Right renal cortex interstitium (tissue), 3 donors: ENCODE measurements at places on chromosomes 4 and X.
A peak's percentile ranks its signal among the peaks of the same experiment; 100 is the strongest.

DNA sequence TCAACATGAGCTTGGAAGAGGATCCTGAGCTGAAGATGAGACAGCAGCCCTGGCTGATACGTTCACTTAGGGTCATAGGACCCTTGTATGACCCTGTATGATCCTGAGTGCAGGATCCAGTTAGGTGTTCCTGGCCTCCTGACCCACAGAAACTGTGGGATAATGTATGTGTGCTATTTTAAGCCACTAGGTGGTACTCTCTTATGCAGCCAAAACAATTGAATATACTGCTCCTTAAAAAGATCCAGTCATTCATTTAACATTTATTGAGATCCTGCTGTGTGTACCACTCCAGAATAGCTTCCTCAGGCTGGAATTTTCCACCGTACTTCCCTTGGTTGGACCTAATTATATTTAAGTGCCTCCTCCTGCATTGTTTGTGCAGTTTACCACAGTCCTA is 167.1 kb downstream of the AMELX start:
- no peak for DNase-seq

DNA sequence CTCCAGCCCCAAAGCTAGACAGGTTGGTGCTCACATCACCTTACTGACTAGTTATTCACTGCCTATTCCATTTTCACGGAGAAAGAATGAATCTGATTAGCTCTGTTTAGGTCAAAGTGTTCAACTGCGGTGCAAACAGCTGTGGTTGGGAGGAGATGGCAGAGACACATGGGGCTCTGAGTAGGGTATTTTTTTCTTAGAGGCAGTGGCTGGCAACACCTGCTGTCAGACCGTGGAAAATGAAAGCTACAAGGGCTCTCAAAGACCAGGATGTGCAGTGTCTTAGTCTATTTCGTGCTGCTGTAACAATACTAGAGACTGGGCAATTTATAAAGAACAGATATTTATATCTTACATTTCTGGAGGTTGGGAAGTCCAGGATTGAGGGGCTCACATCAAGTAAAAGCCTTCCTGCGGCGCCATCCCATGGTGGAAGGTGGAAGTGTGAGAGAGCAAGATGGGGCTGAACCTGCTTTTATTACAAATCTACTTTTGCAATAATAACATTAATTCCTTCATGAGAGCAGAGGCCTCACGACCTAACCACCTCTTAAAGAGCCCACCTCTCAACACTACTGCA is 10.6 kb downstream of the NYX start:
- no peak for DNase-seq

- no peak for DNase-seq
Observed at GRCh38 chr4:11149612-11150259, 279.0 kb downstream of the HS3ST1 start.

GRCh38 chrX:72714478-72714916 is 391 bp upstream of the PHKA1 start:
- no peak for DNase-seq

DNA sequence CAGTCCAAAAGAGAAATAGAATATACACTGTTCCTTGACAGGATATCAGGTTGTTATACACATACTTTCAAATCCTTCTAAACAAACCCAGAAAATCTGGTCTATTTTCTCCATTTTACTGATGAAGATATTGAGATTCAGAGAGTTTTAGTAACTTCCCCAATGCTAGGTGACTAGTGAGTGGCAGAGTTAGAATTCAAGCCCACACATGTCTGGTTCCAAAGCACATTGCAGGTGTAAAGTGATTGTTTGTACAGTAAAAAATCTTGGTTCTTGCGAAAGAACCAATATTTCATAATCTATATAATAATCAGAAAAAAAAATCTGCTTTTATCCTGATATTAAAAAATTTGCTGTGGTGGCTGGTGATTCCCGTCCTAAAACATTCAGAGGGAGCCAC is 39.5 kb upstream of the EMCN start:
- no peak for DNase-seq

GRCh38 chrX:110226931-110227330 is 91.0 kb downstream of the AMMECR1 start:
- DNase-seq: no peak

- DNase-seq: no peak
Observed at GRCh38 chr4:141036786-141037185, 96.5 kb downstream of the RNF150 start.

DNA sequence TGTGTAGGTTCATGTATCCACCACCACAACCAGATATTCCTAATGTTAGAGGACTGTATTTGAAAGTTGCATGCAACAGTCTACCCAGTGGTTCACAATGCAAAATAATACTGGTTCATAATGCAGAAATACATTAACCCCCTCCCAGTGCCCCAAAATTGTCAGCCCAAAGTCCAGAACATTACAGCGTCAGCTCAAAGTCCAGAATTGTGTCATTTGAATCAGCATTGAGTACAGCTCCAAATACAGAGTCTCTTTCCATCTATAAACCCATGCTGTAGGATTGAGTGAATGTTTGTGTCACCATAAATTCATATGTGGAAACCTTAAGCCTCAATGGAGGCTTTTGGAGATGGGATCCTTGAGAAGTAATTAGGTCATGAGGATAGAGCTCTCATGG is 54.0 kb downstream of the MCUB start:
- no peak for DNase-seq

DNA sequence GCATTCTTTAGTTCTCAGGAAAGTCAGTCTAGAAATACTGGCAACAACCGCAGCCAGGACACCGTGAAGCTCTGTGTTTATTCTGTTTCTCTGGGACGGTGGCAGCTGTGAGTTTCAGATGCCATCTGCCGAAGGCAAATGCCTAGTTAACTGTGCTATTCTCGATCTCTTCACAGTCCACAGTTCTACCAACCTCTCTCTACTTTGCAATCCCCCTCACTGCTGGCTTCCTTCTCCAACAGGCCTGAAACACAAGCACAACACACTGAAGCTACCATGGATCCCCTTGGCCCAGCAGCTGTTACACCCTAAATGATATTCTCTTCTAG is 118.8 kb downstream of the ZNF827 start:
- DNase-seq: no peak

GRCh38 chrX:77510007-77510406 is 62.8 kb downstream of the FGF16 start:
- no peak for DNase-seq

DNA sequence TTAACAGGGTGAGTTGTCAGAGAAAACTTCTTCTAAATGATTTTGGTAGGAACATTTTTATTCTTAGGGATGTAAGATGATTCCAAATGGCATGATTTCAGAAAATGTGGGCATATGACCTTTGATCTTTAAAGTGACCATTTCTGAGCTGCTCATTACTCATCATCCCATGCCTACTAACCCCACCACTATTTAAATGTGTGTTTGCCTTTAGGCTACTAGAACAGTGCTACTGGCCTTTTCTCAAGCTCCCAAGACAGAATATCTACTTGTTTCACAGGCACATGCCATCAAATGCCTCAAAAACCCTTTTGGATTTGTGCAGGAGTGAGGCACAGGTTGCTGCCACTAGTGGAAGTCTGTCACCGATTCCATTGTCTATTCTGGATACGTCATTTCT is 428.2 kb downstream of the ADAM29 start:
- no peak for DNase-seq

GRCh38 chrX:106875151-106875550 is 28.0 kb downstream of the RIPPLY1 start:
- DNase-seq: no peak

- peak; percentile 78 for DNase-seq
Observed at GRCh38 chr4:184343502-184344177, 126.0 kb upstream of the ENPP6 start.

DNA sequence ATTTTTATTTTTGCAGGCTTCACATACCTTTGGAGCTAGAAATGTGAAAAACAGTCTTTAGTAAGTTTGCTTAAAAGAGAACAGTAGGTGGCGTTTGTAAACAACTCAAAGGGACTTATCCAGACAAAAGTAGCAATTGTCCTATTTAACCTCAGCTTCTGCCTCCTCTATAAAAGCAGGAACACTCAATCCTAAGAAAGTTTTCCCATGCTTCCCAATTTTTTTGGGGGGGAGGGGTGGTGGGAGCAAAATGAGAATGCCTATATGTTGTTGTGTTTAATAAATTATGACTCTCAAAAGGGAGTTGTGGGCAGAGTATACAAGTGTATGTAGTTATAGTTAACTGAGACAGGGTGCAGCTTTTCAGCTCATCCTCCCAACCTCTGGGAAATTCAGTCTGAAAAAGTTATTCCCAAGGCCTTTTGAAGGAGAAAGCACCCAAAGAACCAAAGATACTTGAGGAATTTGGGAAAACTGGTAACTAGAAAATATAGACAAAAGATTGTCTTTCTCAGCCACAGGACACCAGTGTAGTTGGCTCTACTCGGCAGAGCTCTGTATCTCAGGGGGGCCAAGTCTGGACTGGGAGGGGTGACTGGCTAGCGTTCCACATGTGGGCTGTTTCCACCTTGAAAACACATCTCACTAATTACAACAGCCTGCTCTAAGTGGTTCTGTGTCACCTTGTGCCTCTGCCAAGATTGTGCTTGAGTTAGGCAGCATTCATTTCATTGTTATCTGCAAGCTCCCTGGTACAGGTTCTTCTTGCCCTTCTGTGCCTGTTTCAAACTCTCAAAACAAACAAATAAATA is 2.8 kb downstream of the SFRP2 start:
- no peak for DNase-seq

DNA sequence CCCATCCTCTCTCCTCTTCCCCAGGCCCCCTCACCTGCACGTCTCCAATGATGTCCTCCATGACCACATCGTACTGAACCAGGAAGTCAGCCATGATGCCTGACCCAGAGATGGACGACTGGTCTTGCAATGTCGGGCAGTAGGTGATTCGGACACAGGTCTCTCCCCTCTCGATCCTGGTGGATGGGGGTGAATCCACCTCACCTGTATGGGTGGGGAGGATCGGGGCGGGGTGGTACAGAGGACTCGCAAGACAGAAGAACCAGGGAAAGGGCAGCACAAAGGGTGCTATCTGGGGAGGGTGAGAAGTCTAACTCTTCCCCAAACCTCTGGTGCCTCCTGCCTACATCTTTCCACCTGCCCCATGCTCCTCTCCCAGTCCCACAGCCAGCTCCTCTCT is 9.6 kb downstream of the ITIH6 start:
- DNase-seq: no peak

GRCh38 chr4:17512973-17513665 is 1.2 kb upstream of the QDPR start:
- no peak for DNase-seq

DNA sequence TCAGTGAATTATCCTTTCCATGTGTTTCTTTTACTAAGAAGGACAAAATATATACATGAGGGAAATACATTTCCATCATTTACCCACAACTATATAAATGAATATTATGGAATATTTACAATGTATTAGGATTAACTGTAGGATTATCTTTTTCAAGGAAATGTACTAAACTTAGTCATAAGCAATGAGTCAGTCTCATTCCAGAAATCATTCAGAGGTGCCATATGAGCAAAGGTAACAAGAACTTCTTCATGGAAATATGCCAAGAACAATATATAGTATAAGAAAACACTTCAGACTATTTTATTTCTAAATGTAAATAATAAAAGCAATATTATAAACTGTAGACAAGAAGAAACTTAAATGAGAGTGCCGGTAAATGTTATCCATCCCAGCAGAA is 67.1 kb downstream of the USP38 start:
- DNase-seq: no peak

DNA sequence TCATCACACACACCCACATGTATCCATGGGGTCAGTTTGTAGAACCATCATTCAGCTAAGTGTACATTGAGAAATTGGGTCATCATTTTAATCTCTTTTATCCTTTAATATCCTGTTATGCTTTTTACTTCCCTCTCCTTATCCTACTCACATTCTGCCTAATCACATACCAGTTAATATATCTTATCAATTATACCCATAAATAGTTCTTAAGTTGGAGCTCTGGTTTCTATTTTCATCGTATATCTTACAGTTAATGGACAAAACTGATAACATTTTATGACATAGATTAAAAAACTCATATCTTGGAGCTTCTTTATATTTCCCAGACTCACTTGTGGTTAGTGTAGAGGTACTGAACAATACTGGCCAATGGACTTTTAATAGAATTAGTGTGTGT is 729.5 kb upstream of the LCORL start:
- no peak for DNase-seq
